ENCODE measurements at places on chromosomes 2 and 18. TPM values are rescaled to one million over a fixed set of nuclear protein-coding genes. Genes with fewer than 3 reads are reported as not detected.

DNA sequence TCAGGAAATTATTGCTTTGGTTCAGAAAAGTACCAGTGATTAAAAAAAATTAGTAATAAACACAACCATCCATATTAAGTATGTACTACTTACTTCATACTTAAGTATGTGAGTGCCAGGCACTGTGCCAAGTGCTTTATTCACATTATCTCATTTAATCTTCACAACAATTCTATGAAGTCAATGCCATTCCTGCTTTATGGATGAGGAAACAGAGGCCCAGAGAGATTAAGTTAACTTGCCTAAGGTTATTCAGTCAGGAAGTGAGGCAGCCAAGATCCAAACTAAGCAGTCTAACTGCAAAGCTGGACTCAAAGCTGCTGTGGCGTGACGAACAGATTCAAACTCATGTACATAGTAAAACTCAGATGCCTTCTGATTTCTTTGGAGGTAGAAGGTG is 22.3 kb downstream of the DTNB start:
- no peak overlapping the region for H3K4me3 ChIP-seq
- H3K36me3 ChIP-seq: no peaks in the 10 kb centered on the region
- DNase-seq: no peak
- no peaks in the 10 kb centered on the region for H3K27me3 ChIP-seq

DNA sequence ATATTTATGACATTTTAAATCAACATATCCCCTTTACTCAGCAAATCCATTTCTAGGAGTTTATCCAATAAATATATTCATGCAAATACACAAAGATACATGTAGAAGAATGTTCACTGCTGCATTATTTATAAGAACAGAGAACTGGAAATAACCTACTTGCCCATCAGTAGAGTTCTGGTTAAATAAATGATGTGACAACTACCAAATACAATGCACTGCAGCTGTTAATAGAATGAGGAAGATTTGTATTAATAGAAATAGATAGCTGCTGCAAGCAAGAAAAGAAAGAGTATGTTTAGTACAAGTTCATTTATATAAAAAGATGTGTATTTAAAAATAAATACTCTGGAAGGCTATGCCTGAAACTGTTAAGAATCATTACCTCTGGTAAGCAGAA is 49.3 kb upstream of the CSRNP3 start:
- H3K27me3 ChIP-seq: no peaks in the 10 kb centered on the region
- H3K36me3 ChIP-seq: no peaks in the 10 kb centered on the region
- no peak overlapping the region for H3K27ac ChIP-seq
- H3K4me1 ChIP-seq: no peaks in the 10 kb centered on the region
- no peak for DNase-seq

The MYCN gene
- not detected for total RNA-seq

The ITM2C gene
- total RNA-seq: 21.7 TPM

GRCh38 chr2:45942237-45942738 is 290.8 kb downstream of the PRKCE start:
- no peaks in the 10 kb centered on the region for H3K27me3 ChIP-seq
- H3K4me1 ChIP-seq: peaks cover 40% of the 10 kb centered on the region
- H3K4me3 ChIP-seq: no peak overlapping the region
- no peaks in the 10 kb centered on the region for H3K36me3 ChIP-seq

DNA sequence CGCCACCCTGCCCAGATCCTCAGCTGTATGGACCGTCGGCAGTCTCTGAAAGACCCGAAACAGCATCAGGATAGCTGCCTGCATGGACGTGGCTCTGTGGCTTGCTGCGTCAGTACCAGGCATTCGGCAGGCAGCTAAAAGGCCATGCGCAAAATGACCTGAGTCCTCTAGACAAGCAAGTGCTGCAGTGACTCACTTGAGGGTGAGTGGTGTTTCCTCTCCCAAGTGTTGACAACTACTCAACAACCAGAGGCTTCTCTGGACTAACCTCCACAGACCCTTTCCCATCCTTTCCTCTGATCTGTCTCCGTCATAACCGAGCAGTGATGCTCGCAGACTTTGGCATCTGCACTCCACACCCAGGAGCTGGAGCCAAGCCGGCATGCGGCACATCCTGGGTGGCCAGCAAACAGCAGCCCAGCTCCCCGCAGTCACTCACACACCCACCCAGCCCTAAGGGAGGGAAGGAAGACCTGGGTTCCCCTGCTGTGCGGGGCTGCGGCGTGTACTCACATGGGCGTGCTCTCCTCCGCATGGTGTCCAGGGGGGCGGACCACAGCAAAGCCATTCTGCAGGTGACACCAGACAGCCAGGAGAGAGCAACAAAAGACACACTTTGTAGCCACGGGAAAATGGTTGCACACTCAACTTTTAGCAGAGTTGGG is 239.3 kb downstream of the TWIST2 start:
- H3K4me1 ChIP-seq: no peaks in the 10 kb centered on the region
- H3K36me3 ChIP-seq: peaks cover under 1% of the 10 kb centered on the region
- DNase-seq: no peak
- no peak overlapping the region for H3K27ac ChIP-seq
- H3K4me3 ChIP-seq: no peak overlapping the region
